HT1080 (cell line): ENCODE measurements at places on chromosomes 4 and X. TPM values are rescaled to one million over a fixed set of nuclear protein-coding genes. Genes with fewer than 3 reads are reported as not detected.

DNA sequence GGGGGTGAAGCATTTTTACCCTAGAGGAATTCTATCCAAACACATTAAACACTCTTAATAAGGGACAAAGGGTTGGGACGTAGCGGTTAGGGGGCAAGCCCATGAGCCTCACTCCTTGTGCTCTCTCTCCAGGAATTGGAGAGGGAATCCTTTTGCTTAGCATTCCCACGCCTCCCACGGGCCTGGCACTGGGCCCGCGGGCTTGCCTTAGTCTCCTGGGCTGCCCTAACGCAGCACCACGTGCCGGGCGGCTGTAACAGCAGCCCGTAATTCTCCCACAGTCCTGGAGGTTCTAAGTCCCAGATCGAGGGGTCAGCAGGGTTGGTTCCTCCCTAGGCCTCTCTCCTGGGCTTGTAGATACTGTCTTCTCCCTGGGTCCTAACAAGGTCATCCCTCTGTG is 67.5 kb downstream of the TBL1X start:
- no peak for DNase-seq

DNA sequence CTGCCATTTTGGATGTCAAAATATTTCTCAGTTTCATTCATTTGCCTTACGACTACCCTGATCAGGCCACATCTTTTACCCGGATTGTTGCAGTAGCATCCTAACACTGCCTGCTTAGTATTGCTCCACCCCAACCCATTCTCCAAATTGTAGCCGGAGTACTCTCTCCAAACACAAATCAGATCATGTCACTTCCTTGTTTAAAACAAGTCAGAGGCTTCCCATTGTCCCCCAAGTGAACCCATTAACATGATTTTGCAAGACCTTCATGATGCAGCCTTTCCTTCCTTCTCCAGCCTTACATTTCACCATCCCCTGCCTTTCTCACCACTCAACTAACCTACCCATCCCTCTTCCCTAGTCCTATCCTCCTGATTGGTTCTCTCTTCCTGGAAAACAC is 53.1 kb downstream of the FANCB start:
- no peak for DNase-seq

DNA sequence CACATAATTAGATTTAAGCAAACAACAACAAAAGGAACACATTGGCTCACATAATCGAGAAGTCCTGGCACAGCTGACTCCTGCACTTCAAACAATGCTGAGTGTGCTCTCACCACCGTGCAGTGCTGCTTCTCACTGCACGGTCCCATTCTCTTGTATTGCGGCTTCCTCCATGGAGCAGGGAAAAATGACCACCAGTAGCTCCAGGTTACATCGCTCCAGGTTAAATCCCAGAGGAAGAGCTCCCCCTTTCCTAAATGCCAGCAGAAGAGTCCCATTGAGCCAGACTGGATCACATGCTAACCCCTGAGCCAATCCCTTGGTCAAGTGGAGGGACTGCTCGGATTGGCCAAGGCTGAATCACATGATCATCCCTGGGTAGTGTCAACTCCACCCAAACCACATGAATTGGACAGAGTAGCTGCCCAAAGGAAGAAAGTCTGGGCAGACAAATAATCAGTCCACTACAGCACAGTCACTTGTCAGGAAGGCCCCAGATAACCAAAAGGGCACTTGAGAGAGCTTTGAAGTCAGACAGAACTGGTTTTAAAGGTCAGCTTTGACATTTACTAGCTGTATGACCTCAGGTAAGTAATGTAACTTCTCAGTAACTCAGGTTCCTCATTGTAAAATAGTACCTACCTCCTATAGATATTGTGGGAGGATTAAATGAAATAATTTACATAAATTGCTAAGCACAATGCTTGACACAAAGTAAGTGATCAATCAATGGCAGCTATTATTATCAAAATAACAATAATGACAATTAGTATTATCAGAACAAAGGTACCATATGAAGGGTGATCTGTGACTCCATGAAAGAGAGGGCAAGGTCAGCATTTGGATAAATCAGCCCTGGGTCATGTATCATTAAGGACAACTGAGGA is 14.3 kb downstream of the TEC start:
- DNase-seq: no peak

DNA sequence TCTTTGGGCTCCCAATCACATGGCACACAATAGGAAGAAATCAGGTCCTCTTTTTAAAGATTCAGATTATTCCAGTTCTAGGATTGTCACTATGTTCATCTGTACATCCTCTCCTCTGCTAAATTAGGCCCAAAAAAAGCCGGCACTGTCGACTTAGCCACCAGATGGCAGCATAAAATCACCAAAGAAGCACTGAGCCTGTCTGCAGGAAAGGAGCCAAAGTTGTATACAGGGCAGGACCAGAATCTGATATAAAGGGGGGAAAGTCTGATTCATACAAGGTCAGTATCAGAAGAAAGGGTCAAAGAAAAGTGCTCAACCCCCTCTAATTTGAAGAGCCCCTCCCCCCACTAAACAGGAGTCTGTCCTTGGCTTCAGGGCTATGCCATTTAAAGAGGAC is 292.5 kb downstream of the CHIC1 start:
- peak; percentile 53 for DNase-seq

DNA sequence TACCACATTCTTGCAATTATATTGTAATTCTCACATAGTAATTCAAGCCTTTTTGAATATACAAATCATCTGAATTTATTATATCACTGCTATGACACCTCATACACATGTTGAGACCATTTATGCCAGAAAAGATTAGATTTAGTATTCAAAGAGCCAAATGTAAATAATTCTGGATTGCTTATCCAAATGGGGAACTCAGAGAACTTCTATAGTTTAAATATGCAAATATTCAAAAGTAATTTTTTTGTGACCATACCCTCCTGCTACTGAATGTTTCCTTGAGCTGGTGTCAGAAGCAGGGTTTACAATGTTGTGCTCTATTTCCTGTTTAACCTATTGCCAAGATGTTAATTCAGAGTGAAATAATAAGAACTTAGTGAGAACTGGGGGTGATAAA is 372.2 kb downstream of the TRIML1 start:
- DNase-seq: no peak

DNA sequence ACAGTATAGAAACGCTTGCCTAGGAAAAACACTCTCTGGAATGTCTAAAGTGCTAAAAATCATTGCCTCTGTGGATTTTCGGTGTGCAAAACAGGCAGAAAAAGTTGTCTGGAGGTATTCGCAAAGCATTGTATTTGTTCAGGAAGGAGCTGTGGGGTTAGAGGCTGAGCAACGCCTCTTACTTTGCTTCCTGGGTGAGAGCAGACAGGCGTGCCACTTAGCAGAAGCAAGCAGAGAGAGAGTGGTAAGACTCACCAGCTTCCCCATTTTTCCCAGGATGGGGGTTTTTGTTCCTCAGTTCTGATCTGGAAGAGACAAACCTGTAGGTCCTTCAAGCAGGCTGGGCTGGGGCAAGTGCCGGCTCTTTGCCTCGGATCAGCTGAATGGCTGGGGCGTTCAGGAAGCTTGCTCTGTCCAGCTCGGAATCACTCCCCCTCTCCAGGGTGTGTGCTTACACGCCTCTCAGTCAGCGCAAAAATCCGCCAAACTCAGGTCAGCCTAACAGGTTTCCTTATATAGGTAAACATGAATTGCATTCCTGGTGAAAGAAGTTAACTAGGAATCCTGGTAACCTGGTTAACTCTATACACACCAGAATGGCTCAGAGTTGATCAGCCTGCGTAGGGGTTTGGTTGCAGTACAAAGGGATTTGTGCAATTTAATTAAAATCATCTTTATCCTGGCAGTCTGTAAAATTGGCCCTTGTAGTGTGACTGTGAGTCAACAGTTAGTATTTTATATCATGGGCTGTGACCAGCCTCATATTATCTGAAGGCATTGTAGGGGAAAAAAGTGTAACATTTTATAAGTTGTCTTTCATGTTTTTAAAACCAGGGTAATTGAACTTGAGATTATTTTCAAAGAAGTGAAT is 213.1 kb upstream of the MID1 start:
- no peak for DNase-seq

GRCh38 chrX:22128961-22129360 is 96.8 kb downstream of the PHEX start:
- DNase-seq: no peak

DNA sequence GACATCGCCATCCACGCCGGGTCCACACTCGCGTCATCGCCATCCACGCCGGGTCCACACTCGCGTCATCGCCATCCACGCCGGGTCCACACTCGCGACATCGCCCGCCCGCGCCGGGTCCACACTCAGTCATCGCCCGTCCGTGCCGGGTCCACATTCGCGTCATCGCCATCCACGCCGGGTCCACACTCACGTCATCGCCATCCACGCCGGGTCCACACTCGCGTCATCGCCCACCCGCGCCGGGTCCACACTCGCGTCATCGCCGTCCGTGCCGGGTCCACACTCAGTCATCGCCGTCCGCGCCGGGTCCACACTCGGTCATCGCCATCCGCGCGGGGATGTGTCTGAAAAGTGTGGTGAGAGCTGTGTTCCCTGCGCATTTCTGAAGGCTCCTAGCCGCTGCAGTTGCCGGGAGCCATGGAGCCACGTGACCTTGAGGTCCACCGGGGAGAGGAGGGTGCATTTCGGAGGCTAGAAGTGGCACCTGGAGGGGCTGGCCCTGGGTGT is 17.3 kb downstream of the PCGF3 start:
- DNase-seq: no peak

DNA sequence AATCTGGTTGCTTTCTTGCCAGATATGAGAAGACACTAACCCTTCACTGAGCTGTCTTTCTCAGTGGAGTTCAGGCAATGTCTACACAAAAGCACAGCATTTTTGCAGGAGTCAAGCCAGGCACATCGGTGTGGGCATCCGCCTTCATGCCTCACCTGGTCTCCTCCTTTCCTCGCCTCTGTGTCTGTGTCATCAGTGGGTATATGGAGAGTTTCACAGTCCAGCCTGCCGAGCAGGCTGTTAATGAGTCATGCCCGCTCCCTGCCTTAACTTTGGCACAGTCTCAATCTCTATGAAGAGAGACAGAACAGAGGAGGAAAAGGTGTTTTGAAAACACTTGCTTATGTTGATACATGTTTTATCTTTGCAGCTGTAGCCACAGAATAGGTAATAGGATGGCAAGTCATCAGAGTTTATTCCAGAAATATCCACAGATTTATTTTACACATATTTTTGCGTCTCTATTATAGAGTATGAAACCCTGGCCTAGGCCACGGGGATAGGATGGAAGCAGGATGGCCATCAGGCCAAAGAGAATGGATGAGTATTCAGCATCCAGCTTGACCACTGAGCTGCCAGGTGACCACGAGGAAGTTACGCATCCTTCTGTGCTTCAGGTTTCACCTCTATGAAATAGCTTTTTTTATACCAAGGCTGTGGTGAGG is 32.8 kb upstream of the MAML3 start:
- DNase-seq: peak; percentile 87

DNA sequence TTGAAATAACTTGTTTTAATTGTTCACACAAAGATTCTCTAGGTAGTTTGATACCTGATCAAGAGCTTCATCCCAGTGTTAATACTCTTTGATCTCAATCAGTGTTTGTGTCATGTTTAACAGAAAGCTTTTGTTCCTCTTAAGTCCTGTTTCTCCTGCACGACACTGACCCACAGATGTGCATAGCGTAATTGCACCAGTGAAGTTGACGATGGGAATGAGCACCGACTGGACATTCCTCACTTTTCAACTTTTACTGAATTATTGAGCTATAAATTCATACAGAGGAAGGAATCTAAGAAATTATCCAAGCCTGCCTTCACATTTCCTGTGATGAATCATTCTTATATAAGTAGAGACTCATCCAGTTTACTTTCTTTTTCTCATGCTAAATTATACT is 878.7 kb upstream of the TENM3 start:
- peak; percentile 38 for DNase-seq

DNA sequence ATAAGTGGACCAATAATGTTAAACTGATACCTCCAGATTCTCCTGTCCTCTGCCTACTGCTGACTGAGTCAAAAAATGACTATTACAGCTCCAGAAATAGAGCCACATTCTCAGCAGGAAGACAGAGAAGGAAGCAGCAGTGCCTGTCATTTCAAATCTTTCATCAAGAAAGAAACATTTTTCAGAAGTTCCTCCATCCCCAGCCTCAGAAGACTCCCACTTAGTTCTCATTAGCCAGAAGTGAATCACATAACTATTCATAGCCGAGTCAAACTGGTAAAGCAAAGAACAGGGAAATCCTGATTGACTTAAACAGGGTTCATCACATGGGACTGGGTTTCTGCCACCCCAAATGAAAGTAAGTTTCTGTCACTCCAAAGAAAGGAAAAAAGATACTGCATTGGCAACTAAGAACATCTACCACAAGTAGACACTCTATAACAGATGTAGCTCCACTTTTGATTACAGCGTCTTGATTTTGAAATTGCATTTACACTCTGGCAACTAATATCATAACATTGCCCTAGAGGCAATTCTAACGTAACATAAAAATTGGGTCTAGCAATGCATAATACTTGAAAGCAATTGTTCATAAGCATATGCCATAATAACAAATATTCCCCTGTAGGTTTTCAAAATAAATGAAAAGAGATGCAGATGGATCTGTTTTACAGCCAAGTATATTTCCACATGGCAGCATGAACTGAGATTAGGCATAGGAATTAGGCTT is 599.8 kb downstream of the GALNTL6 start:
- DNase-seq: no peak

- DNase-seq: no peak
These were observed 67.5 kb upstream of the DDX60 start for GRCh38 chr4:168386002-168386401.

Gene IRS4
- not detected in 2 replicates for total RNA-seq

Gene RAB39B
- 0.50 and 0.85 TPM in 2 replicates for total RNA-seq

Gene STARD8
- 7.1 and 7.4 TPM in 2 replicates for total RNA-seq

Gene GNRHR
- not detected in 2 replicates for total RNA-seq
